ENCODE measurements at places on chromosomes 12 and 14.

- DNase-seq = no peak
Observed at GRCh38 chr12:104737791-104738301, 220.2 kb downstream of the SLC41A2 start.

GRCh38 chr14:102939820-102940561 lies 17.5 kb downstream of the AMN start:
- DNase-seq = no peak

- DNase-seq = peak; percentile 55
Observed at GRCh38 chr12:4037747-4038312, 164.6 kb upstream of the PARP11 start.

DNA sequence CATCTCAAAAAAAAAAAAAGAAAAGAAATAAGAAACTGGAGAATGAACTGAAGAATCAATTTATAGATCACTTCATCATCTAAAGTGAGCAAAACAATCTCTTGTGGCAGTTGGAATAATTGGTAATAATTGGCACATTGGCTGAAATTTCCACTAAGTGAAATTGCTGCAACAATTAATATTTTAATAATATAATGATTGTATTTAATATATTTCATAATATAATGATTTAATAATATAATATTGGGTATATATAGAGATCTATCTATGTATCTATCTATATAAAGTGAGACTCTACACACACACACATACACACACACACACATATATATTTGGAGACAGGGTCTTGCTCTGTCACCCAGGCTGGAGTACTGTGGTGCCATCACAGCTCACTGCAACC lies 81.2 kb upstream of the PRICKLE1 start:
- no peak for DNase-seq
